Epithelial cell of esophagus (primary cell): ENCODE measurements at places on chromosomes 16 and 17.

GRCh38 chr16:85381738-85382592 lies 231.2 kb upstream of the GSE1 start:
- no peak for DNase-seq

DNA sequence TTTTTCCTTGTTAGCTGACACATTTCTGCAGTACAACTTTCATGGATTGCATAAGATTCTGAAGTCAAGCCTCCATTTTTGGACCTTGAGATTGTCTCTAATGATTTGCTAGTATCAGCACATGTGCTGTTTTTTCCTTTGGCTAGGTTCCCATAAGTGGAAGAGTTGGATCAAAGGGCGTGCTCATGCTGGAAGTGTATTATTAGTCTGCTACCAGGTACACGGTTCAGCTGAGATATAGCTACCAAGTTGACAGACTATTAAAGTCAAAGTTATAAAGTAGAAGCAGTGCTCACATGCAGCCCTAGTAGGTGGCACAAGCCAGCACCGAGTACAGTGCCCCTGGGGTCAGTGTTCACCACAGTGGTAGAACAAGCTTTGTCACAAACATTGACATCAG lies 3.2 kb downstream of the FAHD1 start:
- DNase-seq: peak; percentile 16

DNA sequence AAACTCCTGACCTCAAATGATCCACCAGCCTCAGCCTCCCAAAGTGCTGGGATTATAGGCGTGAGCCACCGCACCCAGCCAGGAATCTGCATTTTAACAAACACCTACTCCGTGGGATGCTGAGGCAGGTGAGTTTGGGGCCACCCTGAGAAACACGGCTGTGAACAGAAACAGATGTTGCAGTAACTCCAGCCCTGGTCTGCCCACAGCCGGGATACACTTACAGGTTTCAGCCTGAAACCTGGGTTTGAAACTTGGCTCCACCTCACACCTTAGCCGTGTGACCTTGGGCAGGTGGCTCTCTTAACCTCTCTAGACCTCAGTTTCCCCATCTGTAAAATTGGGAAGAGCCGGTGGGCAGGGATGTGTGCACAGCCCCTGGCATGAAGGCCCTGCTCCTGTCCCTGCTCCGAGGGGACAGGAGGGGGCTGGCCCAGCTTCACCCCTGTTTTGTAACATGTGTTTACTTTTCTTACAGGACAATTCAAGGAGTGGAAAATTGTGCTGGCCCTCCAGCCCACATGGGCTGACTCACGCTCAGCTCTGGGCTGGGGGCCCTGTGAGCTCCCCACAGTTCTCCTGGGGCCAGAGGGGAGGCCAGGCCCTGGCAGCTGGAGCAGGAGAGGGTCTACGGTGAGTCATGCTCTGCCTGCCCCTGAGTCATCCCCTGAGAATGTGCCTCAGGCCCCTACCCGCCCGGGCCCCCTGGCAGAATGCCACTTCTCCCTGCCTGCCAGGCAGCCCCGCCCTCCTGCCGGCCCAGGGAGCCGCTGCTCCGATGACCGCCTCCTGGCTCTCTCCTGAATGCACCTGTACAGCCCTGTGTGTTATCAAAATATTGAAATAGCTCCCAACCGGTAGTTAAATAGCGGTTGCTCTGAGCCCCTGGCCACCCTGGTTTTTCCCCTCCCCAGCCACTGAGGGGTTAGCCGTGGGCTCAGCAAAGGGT lies 7.7 kb upstream of the PPL start:
- peak; percentile 95 for DNase-seq

DNA sequence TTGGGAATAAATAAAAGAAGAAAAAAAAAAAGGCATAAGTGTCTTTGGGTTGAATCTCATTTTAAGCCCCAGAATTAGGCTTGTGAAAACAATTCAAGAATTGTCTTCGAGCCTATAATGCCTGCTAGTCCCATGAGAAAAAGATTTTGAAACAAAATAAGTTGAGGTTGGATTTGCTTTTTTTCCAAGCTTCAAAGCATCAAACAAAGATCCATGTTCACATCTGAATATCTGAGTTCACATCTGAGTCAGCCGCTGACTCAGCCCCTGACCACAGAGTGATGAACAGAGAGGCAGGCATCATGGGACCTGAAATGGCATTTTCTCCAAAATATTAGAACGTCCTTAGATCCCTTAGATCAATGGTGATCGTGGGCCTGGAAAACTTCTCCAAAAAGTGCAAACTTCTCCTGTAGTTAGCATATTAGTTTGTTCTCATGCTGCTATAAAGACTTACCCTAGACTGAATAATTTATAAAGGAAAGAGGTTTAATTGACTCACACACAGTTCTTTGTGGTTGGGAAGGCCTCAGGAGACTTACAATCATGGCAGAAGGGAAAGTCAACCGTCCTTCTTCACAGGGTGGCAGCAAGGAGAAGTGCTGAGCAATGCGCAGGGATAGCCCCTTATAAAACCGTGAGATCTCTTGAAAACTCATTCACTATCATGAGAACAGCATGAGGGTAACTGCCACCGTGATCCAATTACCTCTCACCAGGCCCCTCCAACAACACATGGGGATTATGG lies 294.6 kb upstream of the HSBP1 start:
- peak; percentile 75 for DNase-seq

DNA sequence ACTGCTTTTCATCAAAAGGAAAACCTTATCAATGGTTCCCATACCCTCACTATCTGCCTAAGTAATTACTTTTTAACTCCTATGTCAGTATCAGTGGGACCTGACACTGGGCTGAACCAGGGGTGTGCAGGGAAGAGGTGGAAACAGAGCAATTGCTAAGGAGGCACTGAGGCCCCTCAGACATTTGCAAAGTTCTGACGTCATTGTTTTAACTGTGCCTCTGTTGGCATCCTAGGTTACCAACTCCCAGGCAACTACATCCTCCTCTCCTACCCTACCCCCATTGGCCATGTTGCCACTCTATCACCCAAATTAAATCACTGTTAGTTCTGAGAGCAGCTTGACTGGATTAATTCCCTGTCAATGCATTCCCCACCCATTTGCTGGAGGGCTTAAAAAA lies 8.0 kb upstream of the WWOX start:
- DNase-seq: no peak

GRCh38 chr17:72097144-72097543 lies 23.7 kb upstream of the SOX9 start:
- DNase-seq: peak; percentile 85

GRCh38 chr17:19433255-19433654 lies 22.2 kb downstream of the RNF112 start:
- DNase-seq: no peak

DNA sequence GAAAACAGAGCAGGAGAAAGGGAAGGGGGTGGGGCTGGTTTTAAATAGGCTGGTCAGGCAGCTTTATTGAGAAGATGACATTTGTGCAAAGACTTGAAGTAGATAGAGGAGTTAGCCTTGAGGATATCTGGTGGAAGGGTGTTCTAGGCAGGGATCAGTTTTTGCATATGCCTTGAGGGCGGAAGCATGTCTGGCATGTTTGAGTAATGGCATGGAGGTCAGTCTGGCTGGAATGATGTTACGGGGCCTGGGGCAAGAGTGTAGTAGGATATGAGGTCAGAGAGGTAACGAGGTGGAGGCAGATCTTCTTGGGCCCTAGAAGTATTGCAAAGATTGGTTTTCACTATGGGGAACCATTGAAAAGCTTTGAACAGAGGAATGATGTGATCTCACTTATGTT lies 4.8 kb downstream of the RABEP1 start:
- DNase-seq: no peak

GRCh38 chr17:64439956-64440355 lies 9.0 kb upstream of the MILR1 start:
- DNase-seq: no peak

- no peak for DNase-seq
These were observed 526.8 kb upstream of the GOT2 start for GRCh38 chr16:59260892-59261291.

DNA sequence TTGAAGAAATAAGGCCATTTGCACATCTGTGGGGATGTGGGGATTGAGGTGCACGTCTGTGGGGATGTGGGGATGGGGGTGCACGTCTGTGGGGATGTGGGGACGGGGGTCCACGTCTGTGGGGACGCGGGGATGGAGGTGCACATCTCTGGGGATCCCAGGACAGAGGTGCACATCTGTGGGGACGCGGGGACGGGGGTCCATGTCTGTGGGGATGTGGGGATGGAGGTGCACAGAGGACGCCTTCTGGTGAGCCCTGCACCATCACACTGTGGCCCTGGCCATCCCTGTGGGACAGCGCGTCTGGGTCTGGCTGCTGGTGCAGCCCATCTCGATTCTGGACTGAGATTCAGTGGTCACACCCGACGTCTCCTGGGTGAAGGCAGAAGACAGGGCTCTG lies 161.4 kb downstream of the LAT start:
- no peak for DNase-seq

GRCh38 chr16:81590714-81591544 lies 146.3 kb downstream of the CMIP start:
- no peak for DNase-seq

- DNase-seq: peak; percentile 84
These were observed at the start of gene KAT2A for GRCh38 chr17:42120770-42121769. Gene KAT2A (minus strand): TSS chr17:42121367. CDS start chr17:42121304, 63 bp downstream.

- DNase-seq: no peak
These were observed 1.8 kb downstream of the MARVELD3 start for GRCh38 chr16:71627731-71628181.

DNA sequence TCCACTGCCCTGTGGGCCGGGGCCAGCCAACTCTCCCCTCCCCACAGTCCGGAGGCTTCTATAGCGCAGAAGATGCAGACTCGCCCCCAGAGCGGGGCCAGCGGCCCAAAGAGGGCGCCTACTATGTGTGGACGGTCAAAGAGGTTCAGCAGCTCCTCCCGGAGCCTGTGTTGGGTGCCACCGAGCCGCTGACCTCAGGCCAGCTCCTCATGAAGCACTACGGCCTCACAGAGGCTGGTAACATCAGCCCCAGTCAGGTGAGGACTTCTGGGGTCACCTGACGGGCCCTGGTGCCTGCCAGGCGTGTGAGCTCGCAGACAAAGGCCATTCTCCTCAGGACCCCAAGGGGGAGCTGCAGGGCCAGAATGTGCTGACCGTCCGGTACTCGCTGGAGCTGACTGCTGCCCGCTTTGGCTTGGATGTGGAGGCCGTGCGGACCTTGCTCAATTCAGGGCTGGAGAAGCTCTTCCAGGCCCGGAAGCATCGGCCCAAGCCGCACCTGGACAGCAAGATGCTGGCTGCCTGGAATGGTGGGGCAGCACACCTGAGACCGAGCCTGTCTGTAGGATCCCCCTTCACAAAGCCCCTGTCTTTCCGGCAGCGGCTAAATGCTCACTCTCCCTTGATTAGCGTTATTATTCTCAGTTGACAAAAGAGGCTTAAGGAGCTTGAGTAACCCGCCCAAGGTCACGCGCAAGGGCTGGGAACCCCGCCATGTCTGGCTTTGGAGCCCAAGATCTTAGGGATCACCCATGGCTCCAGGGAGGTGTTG lies 3.9 kb downstream of the SPATA20 start:
- peak; percentile 70 for DNase-seq

- no peak for DNase-seq
These were observed 8.8 kb downstream of the RASL10B start for GRCh38 chr17:35740216-35740615.

DNA sequence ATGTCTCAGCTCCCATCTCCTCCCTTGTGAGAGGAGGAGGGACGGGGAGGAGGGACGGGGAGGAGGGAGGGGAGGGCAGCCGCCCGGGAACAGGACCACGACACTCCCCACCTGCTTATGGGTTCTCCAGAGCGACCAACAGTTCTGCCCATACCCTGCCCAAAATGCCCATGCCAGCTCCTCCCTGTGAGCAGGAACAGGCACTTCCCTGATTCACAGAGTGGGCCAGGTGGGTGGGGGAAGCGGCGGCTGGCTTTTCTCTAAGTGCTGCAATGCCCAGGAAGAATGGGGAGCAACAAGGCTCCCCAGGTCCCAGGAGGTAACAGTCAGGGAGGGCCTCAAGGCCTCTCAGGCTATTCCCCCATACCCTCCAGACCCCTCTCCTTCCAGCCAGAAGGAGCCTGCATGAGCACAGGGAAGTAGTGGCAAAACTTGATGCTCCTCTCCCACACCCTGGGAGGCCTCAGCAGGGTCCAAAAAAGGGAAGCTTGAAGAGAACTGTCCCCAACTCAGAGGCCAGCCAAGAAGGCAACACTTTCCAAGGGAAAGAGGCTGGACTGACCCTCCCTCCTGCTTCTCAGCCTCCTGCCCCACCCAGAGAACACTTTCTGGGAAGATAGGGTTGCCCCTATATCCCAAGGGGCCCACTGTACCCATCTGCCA lies 53.8 kb downstream of the MYO18A start:
- no peak for DNase-seq

GRCh38 chr17:15503731-15504130 lies 36.3 kb upstream of the CDRT4 start:
- DNase-seq: no peak

DNA sequence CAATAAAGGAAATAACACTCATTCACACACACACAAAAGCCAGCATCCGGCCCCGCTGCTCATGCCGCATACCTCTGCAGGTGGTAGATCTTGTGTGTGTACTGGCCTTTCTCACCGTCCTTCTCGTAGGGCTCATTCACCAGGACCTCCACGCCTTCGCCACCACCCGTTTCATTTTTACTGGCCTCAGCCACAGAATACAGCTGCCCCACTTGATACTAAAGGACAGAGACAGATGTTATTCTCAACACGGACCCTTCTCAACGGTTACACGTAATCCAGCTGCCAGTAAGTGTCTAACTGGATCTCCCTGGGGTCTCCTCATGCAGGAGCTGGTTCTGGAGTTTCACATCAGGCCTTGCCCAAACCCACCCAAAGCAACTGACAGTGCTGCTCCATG lies 9.7 kb downstream of the PITPNA start:
- DNase-seq: no peak

DNA sequence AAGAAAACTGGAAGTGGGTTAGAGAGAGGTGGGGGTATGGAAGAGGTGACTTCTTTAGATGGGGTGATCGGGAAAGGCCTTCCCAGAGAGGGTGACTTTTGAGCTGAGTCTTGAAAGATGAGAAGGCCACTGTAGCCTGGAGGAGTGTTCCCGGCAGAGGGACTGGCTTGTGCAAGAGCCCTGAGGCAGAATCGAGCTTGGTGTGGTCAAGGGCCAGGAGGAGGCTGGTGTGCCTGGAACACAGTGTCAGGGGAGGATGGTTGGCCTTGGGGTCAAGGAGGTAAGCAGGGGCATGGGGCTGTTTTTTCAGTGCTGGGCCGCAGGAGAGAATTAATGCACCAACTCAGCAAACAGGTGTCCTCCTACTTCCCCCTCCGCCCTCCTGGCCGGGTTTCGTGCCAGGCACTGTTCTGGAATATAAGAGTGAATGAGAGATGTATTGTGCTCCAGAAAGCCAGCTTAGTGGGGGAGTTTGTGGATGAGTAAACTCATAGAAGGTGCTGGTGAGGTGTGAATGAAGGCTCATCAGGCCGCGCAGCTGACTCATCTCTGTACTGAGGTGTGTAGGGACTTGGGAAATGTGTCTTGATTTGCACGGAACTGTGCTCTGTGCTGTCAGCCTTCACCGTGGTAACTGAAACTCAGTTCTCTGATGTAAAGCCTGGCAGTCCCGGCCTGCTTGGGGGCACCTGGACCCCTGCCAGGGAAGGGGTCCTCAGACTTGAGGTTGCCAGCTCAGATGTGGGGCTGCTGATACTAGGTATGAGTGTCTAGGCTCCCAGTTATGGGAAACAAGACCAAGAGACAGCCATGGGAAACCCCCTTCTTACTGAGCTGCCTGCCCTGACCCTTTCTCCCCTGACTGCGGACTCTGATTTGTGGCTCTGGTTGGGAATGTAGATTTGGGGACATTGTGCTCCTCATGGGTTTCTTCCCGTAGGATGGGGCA lies 15.3 kb downstream of the KSR1 start:
- DNase-seq: peak; percentile 98
